ENCODE measurements at places on chromosomes 6 and 20. TPM values are rescaled to one million over a fixed set of nuclear protein-coding genes. Genes with fewer than 3 reads are reported as not detected.

The OOEP gene
- total RNA-seq, result not detected

DNA sequence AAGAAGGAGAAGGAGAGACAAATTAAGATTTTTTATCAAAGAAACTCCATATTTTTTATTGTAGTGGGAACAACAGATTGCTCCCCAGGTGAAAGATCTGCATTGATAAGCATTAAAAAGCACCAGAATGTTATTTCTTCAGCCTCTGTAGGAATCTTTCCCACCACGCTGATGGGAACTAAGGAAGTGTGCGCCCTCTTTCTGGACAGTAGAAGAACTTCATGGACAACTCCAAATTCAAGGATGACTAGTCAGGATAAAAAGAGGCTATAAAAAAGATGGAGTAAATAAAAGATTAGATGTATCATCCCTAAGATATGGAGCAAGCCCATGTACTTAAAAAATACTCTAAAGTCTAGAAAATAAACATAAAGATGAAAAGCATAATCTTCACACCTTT, 45.8 kb upstream of the PAK5 start:
- DNase-seq, result no peak
- H3K27me3 ChIP-seq, result peaks cover 8% of the 10 kb centered on the region
- H3K27ac ChIP-seq, result no peak overlapping the region
- H3K4me1 ChIP-seq, result peaks cover 1% of the 10 kb centered on the region
- H3K36me3 ChIP-seq, result no peaks in the 10 kb centered on the region

GRCh38 chr6:125886021-125886420, 70.5 kb upstream of the HINT3 start:
- no peaks in the 10 kb centered on the region for H3K4me1 ChIP-seq
- H3K36me3 ChIP-seq, result peaks cover 15% of the 10 kb centered on the region
- no peak for DNase-seq
- no peak overlapping the region for H3K27ac ChIP-seq
- H3K27me3 ChIP-seq, result no peaks in the 10 kb centered on the region
- H3K4me3 ChIP-seq, result no peak overlapping the region

DNA sequence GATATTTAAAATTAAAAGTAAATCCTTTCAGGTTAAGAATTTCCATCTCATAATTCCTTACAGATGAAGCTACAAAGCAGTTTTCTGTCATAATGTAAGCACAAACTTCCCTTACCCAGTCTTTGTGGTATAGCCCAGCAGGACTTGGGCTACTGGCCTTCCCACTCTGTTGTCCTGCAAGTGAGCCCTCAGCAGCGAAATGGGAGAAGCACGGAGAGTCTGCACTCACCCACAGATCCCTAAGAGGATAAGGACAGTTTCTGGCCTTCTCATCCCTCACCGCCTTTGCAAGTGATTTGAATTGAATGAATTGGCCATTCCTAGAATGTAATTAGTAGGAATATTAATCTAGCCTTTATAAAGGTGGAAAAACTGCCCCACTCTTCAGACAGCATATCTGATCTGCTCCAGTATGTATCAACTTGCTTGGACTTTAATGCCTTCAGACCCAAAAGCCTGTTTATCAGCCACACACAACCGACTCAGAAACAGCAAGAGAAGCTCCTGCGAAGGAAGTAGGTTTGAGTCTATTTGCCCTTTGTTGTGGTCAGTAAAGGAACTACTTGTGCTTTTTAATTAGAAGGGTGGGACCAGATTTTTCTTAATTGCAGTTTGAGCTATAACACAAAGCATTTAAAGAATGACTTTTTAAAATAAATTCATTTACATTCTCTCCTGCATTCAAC, 29.9 kb upstream of the PRDM1 start:
- H3K4me1 ChIP-seq, result peaks cover 47% of the 10 kb centered on the region
- DNase-seq, result no peak
- H3K27me3 ChIP-seq, result no peaks in the 10 kb centered on the region
- H3K36me3 ChIP-seq, result no peaks in the 10 kb centered on the region

- no peak overlapping the region for H3K27ac ChIP-seq
- no peak overlapping the region for H3K4me3 ChIP-seq
- peaks cover 16% of the 10 kb centered on the region for H3K4me1 ChIP-seq
- peaks cover 7% of the 10 kb centered on the region for H3K27me3 ChIP-seq
- DNase-seq, result peak; percentile 60
These were observed 6.8 kb upstream of the MAPK13 start for GRCh38 chr6:36123270-36124139.

- H3K4me1 ChIP-seq, result peaks cover 8% of the 10 kb centered on the region
- no peak for DNase-seq
- no peak overlapping the region for H3K27ac ChIP-seq
- H3K27me3 ChIP-seq, result no peaks in the 10 kb centered on the region
- no peak overlapping the region for H3K4me3 ChIP-seq
- H3K36me3 ChIP-seq, result no peaks in the 10 kb centered on the region
These were observed 100.2 kb upstream of the SLC35B3 start for GRCh38 chr6:8535519-8535918.

DNA sequence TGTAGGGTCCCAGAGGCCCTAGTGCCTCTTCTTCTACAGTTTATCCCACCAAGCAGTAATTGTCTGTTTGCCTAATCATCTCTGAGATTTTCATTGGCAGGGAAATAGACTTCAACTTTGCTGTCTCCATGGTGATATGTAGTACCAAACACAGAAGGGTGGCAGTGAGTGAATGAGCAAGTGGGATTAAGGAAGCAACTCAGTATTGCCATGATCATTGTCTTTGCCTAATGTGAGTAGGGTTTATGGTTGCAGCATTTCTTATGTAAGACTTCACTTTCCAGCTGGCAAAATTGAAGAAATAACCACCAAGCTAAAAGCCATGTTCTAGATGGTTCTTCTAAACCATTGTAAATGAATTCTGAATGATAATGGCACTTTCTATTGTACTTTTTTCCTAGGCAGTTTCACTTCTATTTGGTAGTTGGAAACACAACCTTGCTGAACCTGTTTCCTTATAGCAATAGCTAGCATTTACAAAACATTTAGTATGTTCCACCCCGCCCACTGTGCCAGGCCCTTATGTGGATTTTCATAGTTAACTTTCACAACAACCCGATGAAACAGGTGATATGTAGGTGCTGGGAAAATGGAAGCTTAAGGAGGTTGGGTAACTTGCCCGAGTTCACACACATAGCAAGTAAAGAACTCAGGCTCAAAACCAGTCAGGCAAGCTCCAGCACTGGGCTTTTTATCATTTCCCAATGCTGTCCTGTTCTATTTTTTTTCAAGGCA, 32.0 kb downstream of the ZC2HC1B start:
- H3K27me3 ChIP-seq, result no peaks in the 10 kb centered on the region
- H3K27ac ChIP-seq, result no peak overlapping the region

DNA sequence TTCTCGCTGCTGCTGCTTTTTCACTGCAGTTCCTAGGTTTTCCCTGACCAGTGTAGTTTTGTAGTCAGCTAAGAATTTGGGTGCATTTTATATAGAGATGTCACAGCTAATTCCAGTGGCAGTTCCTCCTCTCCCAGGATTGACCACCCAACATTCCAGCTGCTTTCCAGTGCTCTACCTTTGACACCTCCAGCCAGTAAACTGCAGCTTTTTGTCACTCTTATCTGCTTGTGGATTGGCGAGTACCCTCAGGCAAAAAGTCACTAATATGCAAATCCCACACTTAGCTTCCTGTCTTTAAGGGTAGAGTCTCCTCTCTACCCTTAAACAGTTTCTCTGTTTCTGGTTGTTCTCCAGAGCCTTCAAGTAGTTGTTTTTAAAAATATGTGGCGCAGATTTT, 146.9 kb upstream of the KCNG1 start:
- DNase-seq, result no peak
- peaks cover under 1% of the 10 kb centered on the region for H3K4me1 ChIP-seq
- no peak overlapping the region for H3K4me3 ChIP-seq
- peaks cover 5% of the 10 kb centered on the region for H3K27me3 ChIP-seq
- no peaks in the 10 kb centered on the region for H3K36me3 ChIP-seq
- no peak overlapping the region for H3K27ac ChIP-seq

The SMIM28 gene
- not detected for total RNA-seq

The HSPA12B gene
- not detected for total RNA-seq

GRCh38 chr6:69796073-69796641, 653 bp downstream of the LMBRD1 start:
- H3K27ac ChIP-seq, result peak overlapping the region; percentile 99
- peak overlapping the region; percentile 87 for H3K4me3 ChIP-seq
- DNase-seq, result no peak

- DNase-seq, result no peak
- H3K27ac ChIP-seq, result peak overlapping the region; percentile 83
- no peaks in the 10 kb centered on the region for H3K36me3 ChIP-seq
- no peaks in the 10 kb centered on the region for H3K27me3 ChIP-seq
- H3K4me1 ChIP-seq, result peaks cover 21% of the 10 kb centered on the region
These were observed 32.7 kb upstream of the COL21A1 start for GRCh38 chr6:56280126-56280525.

DNA sequence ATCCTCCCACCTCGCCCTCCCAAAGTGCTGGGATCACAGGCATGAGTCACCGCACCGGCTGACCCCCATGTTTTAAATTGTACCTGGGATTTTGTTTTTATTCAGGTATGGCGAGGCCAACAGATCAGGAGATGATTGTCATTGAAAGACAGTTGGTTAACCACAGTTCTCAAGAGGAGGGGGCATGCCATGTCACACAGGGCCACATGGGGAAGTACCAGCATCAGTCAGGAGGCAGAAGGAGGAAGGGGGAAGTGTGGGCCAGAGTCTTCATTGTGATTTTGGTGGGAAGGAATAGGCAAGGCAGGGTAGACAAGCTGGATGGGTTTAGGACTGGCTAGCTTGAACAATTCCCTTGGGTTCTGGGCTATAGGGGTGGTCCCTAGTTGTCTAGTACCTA, 9.9 kb upstream of the MMP9 start:
- peaks cover 41% of the 10 kb centered on the region for H3K27me3 ChIP-seq
- H3K4me3 ChIP-seq, result no peak overlapping the region
- H3K36me3 ChIP-seq, result no peaks in the 10 kb centered on the region

DNA sequence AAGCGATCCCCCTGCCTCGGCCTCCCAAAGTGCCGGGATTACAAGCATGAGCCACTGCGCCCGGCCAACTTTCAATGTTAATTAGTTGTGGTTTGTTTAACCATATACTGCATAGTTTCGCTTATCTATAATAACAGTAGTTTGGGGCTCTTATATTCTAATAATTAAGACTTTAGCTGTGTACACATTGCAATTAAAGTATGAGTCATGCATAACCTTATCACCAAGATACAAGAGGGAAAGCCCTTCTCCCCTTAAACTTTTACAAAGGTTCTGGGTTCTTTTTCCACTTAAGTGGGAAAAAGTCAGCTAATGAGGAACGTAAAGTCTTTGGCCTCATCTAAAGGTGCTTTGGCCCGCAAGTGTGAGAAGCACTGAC, 3.2 kb upstream of the MCCD1 start:
- peaks cover 6% of the 10 kb centered on the region for H3K36me3 ChIP-seq
- no peak for DNase-seq
- no peak overlapping the region for H3K27ac ChIP-seq
- peaks cover 5% of the 10 kb centered on the region for H3K27me3 ChIP-seq

GRCh38 chr6:142732790-142733189, 212.2 kb downstream of the HIVEP2 start:
- no peak overlapping the region for H3K4me3 ChIP-seq
- DNase-seq, result no peak
- peaks cover 16% of the 10 kb centered on the region for H3K4me1 ChIP-seq
- H3K27ac ChIP-seq, result no peak overlapping the region
- H3K36me3 ChIP-seq, result no peaks in the 10 kb centered on the region
- H3K27me3 ChIP-seq, result no peaks in the 10 kb centered on the region
